ENCODE measurements at places on chromosomes 11 and 22. TPM values are rescaled to one million over a fixed set of nuclear protein-coding genes. Genes with fewer than 3 reads are reported as not detected.
A peak's percentile ranks its signal among the peaks of the same experiment; 100 is the strongest.

GRCh38 chr11:120565466-120566155 is 54.1 kb downstream of the GRIK4 start:
- peaks cover 27% of the 10 kb centered on the region for H3K27me3 ChIP-seq
- no peaks in the 10 kb centered on the region for H3K36me3 ChIP-seq
- DNase-seq = no peak
- peaks cover 5% of the 10 kb centered on the region for H3K4me1 ChIP-seq
- H3K4me3 ChIP-seq = peak overlapping the region; percentile 51

GRCh38 chr11:80598905-80599304 is 1158.1 kb upstream of the TENM4 start:
- H3K4me1 ChIP-seq = no peaks in the 10 kb centered on the region
- no peak for DNase-seq
- H3K36me3 ChIP-seq = no peaks in the 10 kb centered on the region
- H3K27ac ChIP-seq = no peak overlapping the region
- no peaks in the 10 kb centered on the region for H3K27me3 ChIP-seq
- no peak overlapping the region for H3K4me3 ChIP-seq

DNA sequence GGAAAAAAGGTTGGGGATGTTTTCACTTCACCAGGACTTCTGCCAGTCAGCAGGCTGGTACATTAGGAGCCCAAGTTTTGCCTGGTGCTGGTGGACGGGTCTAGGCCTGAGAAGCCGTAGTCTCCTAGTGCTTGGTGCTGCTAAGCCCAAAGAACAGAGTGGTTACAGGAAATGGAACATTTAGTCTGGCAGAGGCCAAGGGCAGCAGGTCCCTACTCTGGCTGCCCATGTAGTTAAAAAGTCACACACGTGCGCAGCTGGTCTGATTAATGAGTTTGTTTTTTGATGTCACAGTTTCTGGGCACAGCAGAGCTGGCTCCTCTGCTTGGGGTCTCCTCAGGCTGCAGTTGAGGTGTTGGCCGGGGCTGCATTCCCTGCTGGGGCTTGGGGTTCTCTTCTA is 20.6 kb downstream of the BCR start:
- H3K4me3 ChIP-seq = no peak overlapping the region
- H3K4me1 ChIP-seq = peaks cover 26% of the 10 kb centered on the region
- no peaks in the 10 kb centered on the region for H3K36me3 ChIP-seq
- H3K27me3 ChIP-seq = no peaks in the 10 kb centered on the region
- no peak overlapping the region for H3K27ac ChIP-seq

The OR8D1 gene
- not detected for total RNA-seq

The CCDC87 gene
- total RNA-seq = 0.41 TPM

The LINC01488 gene
- not detected for total RNA-seq

The RPL3 gene
- 680 TPM for total RNA-seq

The PKP3 gene
- 1.3 TPM for total RNA-seq

The CALCA gene
- not detected for total RNA-seq
